ENCODE measurements at places on chromosomes 16 and 17.

DNA sequence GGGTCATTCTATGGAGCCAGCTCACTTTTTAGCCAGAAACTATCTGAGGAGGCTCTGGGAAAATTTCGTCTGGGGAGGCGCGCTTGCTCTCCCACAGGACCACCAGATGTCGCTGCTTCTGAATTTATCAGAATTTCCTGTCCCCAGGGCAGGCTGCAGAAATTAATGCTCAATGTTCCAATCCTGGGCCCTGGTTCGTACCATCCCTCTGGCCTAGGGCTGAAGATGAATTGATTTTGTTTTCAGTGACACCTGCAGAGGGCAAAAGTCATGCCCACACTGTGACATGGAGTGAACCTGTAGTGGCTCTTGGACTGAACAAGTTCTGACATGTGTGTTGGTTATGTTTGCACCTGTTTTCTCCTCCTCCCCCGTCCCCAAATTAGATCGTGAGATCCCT, 482.6 kb downstream of the NPIPA7 start:
- peak; percentile 14 for DNase-seq

- no peak for DNase-seq
Observed at GRCh38 chr17:74730491-74731346, 6.3 kb upstream of the RAB37 start.

DNA sequence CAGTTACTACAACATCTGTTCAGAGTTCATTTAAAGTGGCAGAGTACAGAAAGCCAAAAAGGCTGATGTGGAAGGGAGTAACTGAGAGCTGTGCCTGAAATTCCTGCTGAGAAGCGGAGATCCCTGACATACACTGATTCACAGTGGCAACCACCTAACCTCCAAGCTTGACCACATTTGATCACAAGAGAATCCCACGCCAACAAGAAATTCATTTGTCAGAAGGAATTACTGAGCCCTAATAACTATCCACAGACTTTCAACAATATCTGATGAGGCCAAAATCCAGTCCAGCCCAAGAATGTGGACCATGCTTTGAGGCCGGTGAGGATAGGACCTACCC, 168.5 kb upstream of the RPH3AL start:
- DNase-seq = no peak

GRCh38 chr17:44200478-44201155, 933 bp upstream of the ATXN7L3 start:
- DNase-seq = no peak

DNA sequence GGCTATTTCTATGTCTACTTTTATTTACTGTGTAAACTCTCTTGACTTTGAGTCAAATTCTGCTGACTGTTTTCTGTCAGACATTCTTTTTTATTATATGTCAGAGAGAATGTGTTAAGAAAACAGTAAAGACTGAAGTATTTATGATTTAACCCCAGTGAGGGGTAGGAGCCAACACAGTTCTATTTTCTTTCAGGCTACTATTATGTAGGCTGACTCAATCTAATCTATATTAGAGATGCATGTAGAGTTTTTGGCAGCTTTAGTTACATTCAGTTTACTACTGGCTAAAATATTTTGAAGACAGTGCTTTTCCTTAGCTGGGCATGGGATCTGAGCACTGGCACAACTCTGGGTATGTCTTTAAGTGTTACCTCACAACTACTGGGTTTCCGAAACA, 1108.0 kb downstream of the CDH11 start:
- no peak for DNase-seq

DNA sequence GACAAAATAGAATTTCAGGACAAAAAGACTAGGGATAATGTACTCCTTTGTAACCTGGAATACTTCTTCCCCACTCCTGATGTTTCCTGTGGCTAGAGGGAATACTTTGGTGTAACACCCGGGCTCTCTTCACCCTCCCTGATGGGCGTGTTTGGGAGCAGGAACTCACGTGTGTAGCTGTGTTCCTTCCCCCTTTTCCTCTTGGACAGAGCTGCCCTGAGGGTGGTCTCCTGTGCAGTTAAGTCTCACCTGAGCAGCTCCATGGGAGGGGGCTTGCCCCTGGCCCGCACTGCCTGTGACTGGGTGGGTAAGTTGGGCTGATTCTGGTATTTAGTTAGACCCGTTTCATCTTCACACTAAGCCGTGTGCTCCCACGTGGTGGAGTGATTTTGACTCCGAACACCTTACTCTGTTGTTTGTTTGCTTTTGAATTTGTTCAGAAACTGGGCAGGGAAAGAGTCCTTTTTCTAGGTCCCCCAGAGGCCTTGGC, 87.9 kb downstream of the OR1D5 start:
- no peak for DNase-seq

GRCh38 chr17:43945074-43945829, 3.0 kb upstream of the PPY start:
- DNase-seq = no peak

GRCh38 chr16:14667347-14668266, 26.5 kb downstream of the PLA2G10 start:
- DNase-seq = no peak

GRCh38 chr16:86934581-86935375, 356.4 kb downstream of the FOXL1 start:
- DNase-seq = no peak

GRCh38 chr16:56013962-56014552, 138.9 kb upstream of the CES5A start:
- DNase-seq = no peak

DNA sequence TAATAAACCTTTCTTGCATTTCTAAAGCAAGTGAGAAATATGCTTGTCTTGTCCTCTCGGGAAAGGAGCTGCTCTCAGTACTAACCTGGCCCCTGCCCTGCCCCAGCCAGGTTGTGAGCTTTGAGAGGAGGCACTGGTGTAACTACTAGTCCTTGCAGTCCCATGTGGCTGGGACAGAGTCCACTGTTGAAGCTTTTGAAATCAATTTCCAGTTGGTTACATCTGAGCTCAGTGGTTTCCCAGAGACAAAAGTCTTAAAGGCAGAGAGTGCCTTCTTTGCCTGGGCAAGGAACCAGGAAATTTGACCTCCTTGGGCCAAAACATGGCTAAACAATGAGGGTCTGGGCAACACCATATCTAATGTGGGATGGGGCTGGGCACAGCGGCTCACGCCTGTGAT, 48.7 kb downstream of the GSG1L start:
- DNase-seq = no peak

GRCh38 chr16:3578610-3579551, 1.7 kb upstream of the NLRC3 start:
- DNase-seq = no peak

DNA sequence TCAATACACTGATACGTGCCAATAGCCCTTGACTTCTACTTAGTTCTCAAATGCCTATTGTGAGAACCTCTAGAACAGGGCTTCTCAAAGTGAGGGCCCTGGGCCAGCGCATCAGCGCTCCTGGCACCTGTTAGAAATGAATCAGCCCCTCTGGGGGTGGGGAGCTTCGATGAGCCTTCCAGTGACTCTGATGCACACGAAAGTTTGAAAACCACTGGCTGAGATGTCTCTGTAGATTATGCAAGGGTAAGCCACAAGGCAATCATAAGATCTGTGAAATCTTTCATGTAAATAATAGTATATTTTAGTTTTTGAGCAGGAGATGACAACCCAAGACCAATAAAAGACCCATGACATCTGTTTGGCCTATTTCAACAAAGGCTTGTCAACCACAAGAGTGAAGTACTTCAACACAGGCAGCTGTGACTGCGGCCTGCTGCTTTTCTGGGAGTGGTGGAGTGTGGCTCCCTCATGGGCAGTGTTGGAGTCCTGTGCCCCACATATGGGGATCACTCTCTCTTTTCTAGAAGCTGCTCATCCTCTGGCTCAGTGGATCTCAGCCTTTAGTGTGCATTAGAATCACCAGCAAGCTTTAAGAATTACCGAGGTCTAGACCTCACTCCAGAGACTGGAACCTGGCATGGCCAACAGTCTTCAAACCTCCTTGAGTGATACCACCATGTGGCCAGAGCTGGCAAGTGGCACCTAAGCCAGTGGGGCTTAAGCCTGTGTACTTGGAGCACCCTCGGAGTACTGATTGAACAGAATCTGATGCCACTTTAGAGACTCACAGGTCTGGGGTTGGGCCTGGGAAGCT, 5.8 kb downstream of the MTHFSD start:
- DNase-seq = no peak

GRCh38 chr17:39073916-39074315, 77.5 kb downstream of the PLXDC1 start:
- no peak for DNase-seq

DNA sequence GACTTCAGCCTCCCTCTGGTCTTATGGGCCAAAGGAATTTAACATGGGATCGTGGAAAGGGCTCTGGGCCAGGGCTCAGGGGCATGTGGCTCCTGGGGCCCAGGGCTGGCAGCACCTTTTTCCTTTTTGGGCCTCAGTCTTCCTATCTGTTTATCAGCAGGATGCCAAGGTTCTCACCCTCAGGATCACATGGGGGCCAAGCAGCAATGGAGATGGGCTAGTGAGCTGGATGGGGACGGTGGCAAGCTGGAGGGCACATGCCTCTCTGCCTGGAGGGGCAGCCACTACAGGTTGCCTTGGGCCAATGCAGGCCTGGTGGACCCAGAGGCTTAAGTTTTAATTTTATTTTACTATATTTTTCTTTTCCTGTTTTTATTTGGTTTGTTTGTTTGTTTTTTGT, 95.4 kb downstream of the CYLD start:
- DNase-seq = no peak

GRCh38 chr17:49845321-49845720, 2.5 kb downstream of the TAC4 start:
- no peak for DNase-seq

- no peak for DNase-seq
Observed at GRCh38 chr17:75707079-75707571, 14.1 kb upstream of the ITGB4 start.

GRCh38 chr16:78709137-78709884, 609.9 kb downstream of the WWOX start:
- DNase-seq = no peak

GRCh38 chr16:84406006-84406963, 37.9 kb downstream of the ATP2C2 start:
- DNase-seq = no peak

DNA sequence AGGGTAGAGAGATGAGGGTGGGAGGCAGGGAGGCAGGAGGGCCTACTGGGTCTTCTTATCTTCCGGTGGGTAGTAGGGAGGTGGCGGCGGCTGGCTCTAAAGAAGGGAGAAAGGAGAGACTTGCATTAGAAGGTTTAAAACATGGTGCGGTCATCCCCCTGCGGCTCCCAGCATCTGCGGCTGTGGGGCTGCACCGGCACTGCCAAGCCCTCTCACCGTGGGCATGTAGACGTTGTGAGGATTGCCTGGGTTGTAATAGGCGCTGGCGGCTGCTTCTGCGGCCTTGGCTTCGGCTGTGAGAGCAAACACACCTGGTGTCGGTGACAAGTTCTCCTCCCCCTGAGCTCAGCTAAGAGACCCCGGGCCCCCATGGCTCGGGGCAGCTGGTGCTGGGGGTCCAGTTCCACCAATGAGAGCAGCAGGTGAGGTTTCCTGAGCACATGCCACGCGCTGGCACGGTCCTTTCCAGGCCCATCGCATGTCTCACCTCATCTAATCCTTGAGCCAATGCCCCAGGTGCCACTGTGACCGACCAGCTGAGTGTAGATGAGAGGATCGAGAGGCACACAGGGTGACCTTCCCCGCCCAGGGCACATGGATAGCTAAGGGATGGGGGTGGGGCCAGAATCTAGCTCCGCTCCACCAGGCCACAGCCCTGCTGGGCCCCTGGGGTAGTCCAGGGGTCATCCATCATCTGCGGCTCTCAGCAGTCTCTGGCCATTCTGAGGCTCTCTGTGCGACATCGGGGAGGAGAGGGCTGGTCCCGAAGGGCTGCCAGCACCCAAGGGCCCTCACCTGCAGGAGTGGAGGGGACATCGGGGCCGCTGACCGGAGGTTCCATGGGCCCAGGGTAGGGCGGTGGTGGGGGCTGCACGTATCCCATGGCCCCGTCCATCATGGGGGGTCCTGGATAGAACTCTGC, 2.7 kb upstream of the UNC13D start:
- DNase-seq = no peak

DNA sequence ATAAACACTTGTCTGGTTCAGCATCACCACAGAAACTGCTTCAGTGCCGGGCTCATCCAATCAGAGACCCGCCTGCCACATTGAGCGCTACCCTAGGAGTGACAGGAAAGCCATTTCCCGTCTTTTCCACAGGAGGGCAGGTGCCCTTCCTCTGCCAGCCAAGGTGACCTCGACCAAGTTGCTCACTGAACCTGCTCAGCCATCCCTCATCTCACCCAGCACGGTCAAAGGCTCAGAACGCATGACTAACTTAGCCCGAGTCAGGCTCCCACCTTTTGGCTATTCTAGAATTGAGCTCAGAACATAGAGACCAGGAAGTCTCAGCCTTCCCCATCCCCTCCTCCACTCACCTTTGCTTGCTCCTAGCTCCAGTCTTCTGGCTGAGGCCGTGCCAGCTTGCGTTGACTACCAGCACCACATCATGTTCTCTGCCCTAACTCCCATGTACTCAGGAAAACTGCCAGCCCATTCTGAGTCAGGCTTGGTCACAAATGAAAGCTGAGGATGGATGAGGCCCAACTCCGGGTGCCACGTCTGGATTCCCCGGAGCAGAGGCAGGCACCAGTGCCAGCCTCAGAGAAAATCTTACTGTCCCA, 15.6 kb downstream of the MRPS23 start:
- no peak for DNase-seq

DNA sequence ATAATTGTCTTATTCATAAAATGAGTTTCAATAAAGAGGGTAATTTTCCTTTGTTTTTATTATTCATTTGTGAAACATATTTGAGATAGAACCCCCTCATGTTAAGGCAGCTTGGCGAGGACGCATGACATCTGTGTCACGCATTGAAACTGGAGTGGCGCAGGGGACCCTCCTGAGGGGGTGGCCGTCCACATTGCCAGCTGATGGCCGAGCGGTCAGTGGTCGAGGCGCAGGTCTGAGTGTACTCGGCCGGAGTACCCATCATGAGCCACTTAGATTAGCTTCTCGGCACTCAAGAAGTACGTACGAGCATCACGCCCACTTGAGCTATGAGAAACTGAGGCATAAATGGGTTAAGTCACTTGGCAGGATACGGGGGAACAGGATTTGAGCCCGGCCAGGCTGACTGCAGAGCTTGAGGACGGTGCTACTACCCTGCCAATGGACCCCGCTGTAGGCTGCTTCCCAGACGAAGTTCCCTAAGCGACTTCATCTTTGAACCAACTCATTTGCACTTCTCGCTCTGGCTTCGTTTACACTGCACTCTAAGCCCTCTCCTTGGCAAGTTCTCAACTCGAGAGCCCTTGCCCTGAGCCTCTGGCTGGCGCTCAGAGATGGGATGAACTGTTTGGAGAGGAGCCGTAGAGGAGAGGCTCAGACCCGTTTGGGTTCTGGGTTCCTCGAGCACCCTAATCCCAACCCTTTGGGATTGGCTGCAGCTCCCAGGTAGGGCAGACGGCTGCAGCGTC, 91.8 kb downstream of the SDK2 start:
- DNase-seq = no peak

- DNase-seq = no peak
Observed at GRCh38 chr17:54971147-54971546, 2.6 kb downstream of the STXBP4 start.

DNA sequence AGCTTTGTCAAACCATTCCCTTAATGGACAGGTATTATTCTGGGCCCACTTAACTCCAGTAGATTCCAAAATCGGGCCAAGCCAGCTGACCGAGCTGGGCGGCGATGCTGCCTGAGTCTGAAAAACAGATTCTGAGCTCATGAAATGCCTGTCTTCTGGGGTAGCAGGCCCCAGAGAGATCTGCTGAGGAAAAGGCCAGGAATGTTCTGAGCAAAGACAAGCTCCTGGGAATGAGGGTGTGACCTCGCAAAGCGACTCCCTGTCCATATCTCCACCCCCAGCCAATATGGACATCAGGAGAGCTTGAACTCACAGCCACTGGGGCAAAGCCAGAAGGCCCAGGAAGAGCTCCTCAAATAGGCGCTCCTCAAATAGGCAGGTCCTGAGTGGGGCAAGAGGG, 23.7 kb downstream of the ZNF423 start:
- DNase-seq = no peak

- no peak for DNase-seq
Observed at GRCh38 chr17:80860703-80861417, 130.8 kb upstream of the CHMP6 start.

Measured in NCI-H774 (cell line).